Effector CD8-positive, alpha-beta T cell (primary cell): ENCODE measurements at places on chromosomes 6 and 20.

GRCh38 chr6:18533793-18534192 lies 146.6 kb downstream of the RNF144B start:
- no peak for DNase-seq

- no peak for DNase-seq
These were observed 41.2 kb downstream of the ANKS1A start for GRCh38 chr6:34930221-34930620.

- DNase-seq = no peak
These were observed 12.1 kb upstream of the REPS1 start for GRCh38 chr6:138999949-139000725.

DNA sequence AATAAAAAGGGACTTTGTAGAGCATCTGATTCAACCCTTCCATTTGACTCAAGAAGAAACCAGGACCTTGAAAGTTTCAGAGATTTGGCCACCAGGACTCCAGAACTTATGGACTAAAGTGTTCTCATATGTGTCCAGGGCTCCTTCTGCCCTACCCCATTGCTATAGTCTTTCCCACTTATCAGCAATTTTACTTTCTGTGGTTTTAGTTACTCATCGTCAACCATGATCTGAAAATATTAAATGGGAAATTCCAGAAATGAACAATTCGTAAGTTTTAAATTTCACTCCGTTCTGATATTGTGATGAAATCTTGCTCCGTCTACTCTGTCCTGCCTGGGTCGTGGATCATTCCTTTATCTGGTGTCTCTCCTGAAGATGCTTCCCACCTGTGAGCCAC lies 259.8 kb downstream of the PHACTR1 start:
- no peak for DNase-seq

DNA sequence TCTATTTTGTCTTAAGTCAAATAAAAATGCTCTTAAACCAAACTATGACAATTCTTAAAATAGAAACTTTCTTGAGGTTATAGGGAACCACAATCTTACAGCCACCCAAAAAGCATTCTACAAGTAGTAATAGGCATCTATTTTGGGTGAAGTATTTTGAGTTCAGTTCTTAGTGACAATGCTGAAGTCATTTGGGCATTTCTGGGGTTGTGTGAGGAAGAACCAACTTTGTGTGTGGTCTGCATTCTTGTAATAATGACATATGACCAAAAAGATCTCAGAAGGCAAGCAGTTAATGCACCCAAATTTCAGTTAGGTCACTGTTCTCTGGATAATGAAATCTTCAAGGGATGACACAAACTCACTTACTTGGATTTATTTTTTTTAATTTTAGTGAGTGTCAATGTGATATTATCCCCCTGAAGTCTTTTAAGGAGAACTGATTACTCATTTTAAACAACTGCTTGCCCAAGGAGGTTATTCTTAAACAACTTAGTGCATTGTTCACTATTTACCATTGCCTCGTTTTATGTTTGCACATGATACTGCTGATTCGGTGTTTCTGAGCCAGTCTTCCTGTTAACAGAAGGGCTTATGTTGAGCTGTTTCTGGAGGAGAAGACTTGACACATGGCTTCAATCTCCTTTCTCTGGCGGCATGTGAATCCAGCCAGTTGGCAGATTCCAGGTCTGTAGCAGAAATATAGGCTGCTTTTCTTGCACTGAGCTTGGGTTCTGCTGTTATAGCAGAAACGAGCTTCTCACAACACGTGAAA lies 618.9 kb downstream of the BCKDHB start:
- DNase-seq = no peak

DNA sequence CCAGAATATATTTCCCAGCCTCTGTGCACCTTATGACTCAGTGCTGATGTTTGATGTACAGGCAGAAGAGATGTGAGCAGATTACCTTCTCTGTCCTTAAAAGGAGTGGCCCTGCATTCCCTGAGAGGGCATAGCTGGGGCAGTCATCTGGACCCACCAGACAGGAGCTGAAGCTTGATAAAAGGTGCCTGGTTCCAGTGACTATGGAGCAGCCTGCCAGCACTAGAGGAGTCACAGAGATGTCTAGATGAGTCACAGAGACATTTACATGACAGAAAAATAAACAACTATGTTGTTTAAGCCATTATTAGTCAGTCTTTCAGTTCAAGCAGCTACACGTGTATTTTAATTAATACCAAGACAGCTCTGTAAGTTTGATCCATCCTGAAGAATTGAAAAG lies 237.1 kb upstream of the MOCS1 start:
- no peak for DNase-seq
